ENCODE measurements at places on chromosomes 1 and 21. TPM values are rescaled to one million over a fixed set of nuclear protein-coding genes. Genes with fewer than 3 reads are reported as not detected.

DNA sequence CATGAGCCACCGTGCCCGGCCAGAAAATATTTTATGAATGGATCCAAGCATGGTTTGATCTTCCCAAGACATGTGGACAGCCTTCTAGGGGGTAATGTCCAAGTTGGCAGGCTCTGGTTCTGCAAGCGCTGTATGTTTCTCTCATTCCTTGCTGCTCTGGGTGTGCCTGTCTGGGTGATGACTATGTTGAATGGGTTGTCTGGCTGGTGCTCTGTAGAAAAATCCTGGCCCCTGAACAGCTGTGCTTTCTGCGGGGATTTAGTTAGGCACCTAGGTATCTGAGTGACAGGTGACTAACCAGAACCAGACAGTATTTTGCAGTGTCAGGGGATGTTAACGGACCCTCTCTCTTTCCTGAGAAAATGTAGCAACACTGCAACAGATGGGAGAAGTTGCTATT is 14.1 kb downstream of the HUNK start:
- DNase-seq = no peak

GRCh38 chr1:192274588-192274987 is 42.2 kb upstream of the RGS21 start:
- DNase-seq = no peak

CIART gene
- 15.3 TPM for total RNA-seq

DNA sequence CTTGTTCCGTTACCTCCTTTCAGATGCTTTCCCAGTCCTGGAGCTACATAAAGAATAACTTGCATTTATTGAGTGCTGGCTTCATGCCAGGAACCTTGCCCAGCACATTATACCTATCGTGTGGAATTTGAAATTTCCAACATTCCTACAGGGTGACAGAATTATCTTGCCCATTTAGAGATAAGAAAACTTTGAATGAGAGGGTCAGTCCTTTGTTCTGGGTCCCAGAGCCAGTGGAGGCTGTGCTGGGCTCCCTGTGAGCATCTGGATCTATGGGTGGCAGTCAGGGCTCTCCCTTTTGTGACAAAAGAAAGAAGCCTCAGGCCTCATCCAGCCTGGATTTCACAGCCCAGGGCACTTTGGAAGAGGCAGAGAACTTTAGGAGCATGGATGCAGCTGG is 3.2 kb downstream of the GSTM4 start:
- DNase-seq = no peak

GRCh38 chr1:18730321-18730720 is 99.7 kb downstream of the PAX7 start:
- no peak for DNase-seq

GRCh38 chr1:235160383-235160956 is 580 bp downstream of the RBM34 start:
- DNase-seq = no peak

- no peak for DNase-seq
Measured at GRCh38 chr1:178664278-178664677, 60.8 kb upstream of the RALGPS2 start.

DNA sequence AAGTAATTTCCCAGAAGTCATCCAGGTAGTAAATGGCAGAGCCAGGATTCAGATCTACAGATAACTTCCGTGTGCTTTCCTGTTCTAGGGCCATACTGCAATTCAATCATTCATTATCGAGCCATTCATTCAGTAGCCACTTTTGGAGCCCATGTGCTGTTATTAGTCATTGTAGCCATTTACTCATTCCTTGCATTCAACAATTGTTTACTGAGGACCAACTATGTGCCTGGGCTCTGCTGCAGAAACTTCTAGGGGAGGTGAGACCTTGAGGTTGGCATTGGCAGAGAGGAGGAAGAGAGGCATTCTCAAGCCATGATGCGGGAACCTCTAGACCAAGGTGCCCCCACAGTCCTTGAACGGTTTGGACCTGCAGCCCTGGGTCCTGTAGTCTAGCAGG is 27.9 kb downstream of the EPHB2 start:
- no peak for DNase-seq

DNA sequence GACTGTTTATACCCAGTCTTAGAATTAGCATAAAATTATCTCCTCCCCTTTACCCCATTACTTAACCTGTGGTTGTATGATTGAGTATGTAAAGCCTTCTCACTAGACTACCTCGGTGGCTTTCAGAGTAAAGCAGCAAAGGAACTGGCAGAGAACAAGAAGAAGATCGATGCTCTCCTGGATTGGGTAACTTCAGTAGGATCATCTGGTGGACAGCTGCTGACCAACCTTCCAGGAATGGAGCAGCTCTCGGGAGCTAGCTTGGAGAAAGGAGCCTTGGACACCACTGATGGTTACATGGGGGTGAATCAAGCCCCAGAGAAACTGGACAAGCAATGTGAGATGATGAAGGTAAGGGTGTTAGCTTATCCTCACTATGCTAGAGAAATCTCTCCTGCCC is 138.6 kb upstream of the BMP8A start:
- no peak for DNase-seq

PADI3 gene
- total RNA-seq = not detected

PYGO2 gene
- total RNA-seq = 23.3 TPM

- DNase-seq = no peak
Measured at GRCh38 chr1:7042322-7043190, 257.3 kb downstream of the CAMTA1 start.

- peak; percentile 36 for DNase-seq
Measured at GRCh38 chr1:234782105-234782751, 172.2 kb upstream of the IRF2BP2 start.

DCST2 gene
- total RNA-seq = not detected

GRCh38 chr21:34524646-34525601 is 12.9 kb upstream of the KCNE1 start:
- peak; percentile 76 for DNase-seq
